Stimulated activated CD4-positive, alpha-beta T cell treated with anti-CD3 and anti-CD28 coated beads, Interleukin-15, amount 100 ng/mL, for 48 hours (primary cell): ENCODE measurements at places on chromosomes 6 and 20.

- DNase-seq: no peak
These were observed 447.3 kb upstream of the CITED2 start for GRCh38 chr6:139821676-139822223.

DNA sequence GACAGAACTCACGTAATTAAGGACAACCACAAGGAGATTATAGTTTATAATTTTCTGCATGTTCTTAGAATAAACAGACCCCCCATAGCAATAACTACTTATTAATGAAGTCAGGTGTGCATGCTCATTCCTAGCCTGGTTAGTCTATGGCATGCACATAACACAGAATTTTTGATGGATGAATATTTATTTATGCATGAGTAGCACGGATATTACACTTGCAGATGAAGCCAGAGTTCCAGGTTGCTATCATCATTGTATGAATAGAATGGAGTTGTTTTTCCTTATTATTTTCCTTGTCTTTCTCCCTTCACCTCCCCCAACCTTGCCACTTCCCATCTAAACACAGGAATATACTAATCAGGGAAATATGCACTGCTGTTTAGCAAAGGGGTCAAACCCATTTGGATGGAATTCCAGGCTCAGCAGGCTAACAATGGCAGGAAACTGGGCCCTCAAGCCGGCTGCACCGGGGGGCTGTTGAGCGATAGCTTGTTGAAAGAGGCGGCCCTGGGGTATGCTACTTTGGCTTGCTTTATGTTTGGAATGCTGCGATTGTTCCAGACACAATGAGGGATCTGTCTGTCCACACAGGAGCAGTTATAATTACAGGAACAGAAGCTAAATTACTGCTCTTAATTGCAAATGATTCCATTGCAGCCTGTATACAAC is 112.6 kb downstream of the TMEM170B start:
- no peak for DNase-seq

GRCh38 chr6:104414723-104415122 is 445.0 kb downstream of the HACE1 start:
- no peak for DNase-seq

- no peak for DNase-seq
These were observed 8.9 kb upstream of the AHI1 start for GRCh38 chr6:135506270-135506997.

GRCh38 chr6:41647061-41647511 is 8.8 kb downstream of the MDFI start:
- no peak for DNase-seq

DNA sequence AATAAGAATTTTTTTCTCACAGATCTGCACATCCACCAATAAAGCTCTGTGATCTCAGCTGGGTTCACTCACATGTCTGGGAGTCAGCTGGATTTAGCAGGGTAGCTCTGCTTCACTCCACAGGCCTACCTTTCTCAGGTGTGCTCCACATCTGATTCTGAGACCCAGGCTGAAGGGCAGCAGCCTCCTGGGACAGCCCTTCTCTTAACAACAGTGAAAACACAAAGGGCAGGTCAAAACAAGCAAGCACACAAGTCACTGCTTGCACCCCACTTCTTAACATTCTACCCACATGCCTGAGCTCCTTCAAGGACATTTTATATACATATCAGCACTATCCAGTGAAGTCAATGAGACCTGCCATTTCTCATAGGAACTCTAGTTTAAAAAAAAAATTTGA is 96.0 kb upstream of the MAP3K4 start:
- no peak for DNase-seq

DNA sequence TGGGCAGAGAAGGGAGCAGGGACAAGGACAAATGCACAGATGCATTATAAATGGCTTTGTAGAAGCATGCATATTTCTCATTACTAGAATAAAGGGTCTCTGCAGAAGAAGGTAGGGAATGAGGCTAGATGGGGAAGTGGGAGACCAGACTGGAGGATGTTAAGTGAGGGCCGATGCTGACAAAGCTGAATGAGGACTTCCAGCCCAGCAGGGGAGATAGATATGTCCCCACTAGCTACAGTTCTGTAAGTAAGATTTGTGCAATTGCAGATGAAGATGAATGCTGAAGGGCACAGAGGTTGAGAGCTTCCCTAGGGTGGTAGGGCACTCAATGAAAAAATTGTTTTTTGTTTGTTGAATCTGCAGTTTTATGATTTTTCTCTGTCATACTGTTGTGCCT is 16.9 kb downstream of the ADGRG6 start:
- DNase-seq: no peak

GRCh38 chr20:48025051-48025515 is 239.8 kb upstream of the SULF2 start:
- DNase-seq: no peak
